ENCODE measurements at places on chromosomes 2 and 18.

- DNase-seq: no peak
Observed at GRCh38 chr2:99545066-99545465, 55.2 kb upstream of the REV1 start.

DNA sequence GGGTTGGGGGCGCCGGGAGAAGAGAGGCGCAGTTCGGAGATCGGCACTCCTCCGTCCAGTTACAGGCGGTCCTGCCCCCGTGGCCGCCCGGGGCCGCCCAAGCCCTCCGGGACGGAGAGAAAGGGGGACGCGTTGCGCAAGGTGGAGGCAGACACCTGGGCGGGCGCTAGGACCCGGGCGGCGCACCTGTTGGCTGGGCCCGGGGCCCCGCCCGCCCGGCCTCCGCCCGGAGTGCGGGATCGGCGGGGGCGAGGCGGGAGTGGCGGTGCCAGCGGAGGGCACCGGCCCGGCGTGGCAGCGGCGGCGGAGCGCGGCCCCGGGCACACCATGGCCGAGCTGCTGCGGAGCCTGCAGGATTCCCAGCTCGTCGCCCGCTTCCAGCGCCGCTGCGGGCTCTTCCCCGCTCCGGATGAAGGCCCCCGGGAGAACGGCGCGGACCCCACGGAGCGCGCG is at the start of gene SGPP2:
SGPP2 (plus strand) TSS at position 268 of the 453 bp plus-strand sequence; CDS start at position 328, 60 bp downstream.
- no peak for DNase-seq

DNA sequence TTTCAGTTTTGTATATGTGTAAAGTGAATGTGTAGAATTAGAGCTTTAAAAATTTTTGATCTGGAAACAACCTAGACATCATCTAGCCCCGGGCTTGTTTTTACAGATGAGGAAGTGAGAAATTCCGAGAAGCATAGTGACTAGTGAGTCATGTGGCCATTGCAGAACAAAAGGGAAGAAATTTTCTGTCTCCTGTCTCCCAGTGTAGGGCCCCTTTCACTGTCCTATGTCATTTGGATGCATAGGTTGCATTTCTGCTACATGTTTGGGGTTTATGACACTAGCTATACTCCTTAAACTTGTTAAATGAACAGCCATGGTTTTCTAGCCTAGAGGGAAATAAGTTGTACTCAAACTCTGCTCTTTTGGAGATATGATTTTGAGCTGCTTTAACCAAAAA is 84.6 kb downstream of the PLCL1 start:
- no peak for DNase-seq

DNA sequence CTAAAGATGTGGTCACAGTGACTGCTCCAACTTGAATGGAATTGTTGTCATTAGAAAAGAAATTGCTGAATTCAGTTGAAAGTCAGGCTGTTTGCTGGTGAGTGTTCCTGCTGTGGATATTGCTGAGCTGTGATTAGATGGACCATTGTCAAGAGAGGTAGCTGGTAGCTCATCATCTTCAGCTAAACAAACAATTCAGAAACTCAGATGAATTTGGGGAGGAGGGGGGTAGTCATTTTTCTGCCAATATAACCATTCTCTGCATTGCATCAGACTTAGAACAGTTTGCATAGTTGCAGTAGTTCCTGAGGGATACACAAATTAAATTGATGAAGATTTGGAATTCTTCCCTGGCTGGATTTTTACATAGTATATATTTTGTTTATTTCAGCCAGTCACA is 108.3 kb downstream of the MTCL1 start:
- DNase-seq: no peak

GRCh38 chr2:52563151-52563550 is 1204.5 kb upstream of the CHAC2 start:
- DNase-seq: no peak

DNA sequence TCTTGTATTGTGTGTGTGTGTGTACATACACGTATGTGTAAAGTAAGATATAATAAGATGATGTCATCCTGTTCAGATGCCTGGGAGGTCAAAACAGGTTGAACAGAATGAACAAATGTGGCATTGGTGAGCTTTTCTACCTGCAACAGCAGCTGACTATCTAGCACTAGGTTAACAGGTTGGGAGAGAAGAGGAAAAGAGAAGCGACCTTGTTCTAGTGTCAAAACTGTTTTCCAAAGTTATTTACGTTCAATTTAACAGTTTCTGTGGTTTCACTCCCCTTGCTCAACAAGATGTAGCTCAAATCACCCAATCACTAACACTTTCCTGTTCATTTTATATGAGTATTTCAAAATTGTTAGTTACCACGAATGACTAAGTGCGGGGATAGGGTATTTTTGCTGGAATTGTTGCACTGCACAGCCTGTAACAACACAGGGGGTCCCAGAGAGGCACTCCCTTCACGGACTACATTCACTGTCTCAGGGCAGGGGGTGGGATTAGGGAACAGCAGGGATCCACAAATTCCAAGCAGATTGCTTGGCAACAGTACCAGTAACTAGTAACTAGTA is 67.5 kb upstream of the DTNB start:
- DNase-seq: no peak

GRCh38 chr2:210562502-210563080 is 6.2 kb downstream of the CPS1 start:
- DNase-seq: no peak

DNA sequence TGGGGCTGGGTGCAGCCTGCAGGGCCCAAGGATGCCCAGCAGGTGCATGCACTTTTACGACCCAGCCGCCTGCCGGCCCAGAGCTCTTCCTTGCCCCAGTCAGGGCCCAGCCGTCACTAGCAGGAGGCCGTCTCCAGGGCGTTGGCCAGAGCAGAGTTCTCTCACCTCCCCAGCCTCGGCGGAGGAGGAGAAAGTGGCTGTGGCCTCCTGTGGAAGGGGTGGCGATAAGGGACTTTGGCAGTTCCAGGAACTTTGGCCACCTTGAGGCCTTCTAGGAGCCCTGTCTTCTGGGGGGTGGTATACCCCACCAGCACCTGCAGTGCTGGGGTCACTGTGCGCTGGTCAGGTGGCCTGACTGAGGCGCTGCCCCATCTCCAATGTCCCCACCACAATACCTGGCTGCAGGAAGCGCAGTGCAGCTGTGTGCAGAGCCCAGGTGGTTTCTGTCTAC is 22.0 kb downstream of the NPPC start:
- DNase-seq: no peak

DNA sequence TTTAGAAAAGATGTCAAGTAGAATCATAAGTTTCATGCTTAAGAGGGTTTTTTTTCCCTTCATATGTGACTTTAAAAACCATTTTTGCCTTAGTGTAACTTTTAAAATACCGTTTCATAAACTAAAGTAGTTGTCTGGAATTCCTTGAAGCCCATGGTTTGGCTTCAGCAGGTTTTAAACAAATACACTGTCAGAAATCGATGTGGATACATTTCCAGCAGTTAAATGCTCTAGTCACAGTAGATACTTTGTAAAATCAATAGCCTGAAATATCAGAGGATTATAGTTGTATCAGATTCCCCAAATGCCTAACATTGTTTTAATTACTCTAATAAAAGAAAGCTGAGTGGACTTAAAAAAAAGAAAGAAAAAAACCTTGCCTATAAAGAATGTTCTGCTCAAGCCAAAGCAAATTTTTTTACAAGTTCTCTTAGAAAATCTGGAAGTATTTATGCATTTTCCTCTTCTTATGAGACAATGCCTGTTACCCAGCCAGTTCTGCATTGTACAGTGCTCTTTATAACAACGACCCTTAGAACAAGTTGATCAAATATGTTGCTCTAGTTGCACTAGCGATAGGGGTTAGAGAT is 260.5 kb downstream of the LTBP1 start:
- no peak for DNase-seq

All from renal cortex interstitium (tissue), 15 donors.